ENCODE measurements at places on chromosomes 12 and 14.

DNA sequence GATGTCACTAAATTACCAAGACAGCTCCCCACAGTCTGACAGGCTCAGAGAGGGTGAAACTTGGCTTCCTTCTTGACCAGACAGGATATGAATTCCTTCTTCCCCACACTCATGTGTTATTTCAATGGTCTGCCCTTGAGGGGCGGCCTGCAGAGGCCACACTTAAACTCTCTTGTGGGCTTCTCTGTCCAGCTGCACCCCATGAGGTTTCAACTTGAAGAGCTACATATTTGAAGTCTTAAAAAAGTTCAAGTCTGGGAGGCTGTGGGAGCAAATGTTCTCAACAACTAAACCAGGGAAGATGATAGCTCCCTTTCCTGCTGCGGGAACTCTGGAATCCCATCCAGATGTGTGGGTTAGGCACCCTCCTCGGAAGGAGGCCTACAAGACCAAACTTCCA, 98.3 kb downstream of the TTC7B start:
- no peak for DNase-seq

GRCh38 chr12:117360222-117360550, 1.2 kb downstream of the NOS1 start:
- no peak for DNase-seq

DNA sequence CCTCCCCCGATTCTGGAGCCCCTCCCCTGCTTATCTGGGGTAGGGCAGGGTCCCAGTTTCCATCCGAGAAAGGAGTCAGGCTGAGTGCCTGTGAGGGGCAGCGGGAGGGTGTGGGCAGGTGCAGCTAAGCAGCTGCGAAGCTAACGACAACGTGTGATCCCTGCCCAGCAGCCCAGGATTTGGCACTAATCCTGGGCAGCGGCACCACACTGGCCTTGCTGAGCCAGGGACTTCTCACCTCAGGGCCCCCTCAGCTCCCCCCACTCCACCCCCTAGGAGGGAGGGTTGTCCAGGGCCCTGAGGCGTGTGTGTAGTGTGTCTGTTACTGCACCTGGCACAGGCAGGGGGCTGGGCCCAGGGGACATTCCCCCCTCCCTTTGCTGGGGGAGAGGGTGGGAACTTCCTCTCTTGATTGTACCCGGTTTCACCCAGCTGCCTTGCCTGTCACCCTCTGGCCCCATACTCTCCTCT, 1.8 kb downstream of the SMIM41 start:
- no peak for DNase-seq

DNA sequence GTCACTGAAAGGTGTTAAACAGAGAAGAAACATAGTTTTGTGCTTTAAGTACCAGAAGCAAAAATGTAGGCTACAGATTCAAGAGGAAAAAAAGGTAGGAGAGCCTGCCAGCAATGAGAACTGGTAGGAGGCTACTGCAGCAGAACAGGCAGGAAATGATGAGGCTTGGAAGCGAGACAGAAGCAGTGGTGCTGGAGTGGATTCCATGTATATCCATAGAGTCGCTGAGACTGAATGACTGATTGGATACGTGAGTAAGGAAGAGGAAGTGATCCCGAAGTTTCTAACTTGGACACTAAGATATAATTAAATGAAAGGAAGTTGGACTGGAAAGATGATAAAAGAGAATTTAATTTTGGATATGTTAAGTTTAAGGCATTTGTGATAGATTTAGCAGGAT, 45.0 kb upstream of the CCDC91 start:
- no peak for DNase-seq

- DNase-seq: no peak
Observed at GRCh38 chr12:8780389-8780788, 42.0 kb upstream of the A2ML1 start.

DNA sequence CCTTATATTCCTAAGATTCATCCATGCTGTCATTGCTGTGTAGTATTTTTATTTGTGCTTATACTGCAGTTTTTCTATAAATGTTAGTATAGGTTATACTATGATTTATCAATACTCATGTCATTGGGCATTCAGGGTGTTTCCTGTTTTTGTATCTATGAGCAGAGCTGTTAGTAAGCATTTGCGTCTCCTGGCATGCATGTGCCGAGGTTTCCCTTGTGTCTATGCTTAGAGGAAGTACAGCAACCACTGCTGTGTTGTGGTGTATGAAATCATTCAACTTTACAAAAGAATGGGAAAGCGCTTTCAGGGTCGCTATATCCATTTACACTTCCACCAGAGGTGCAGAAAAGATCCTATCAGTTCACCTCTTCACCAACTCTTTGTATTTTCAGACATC, 122.7 kb downstream of the RGS6 start:
- DNase-seq: no peak

GRCh38 chr12:6492838-6493496, at the start of gene MRPL51:
Gene MRPL51 (minus strand): TSS chr12:6493262. CDS start chr12:6493136, 126 bp downstream.
- DNase-seq: peak; percentile 98

DNA sequence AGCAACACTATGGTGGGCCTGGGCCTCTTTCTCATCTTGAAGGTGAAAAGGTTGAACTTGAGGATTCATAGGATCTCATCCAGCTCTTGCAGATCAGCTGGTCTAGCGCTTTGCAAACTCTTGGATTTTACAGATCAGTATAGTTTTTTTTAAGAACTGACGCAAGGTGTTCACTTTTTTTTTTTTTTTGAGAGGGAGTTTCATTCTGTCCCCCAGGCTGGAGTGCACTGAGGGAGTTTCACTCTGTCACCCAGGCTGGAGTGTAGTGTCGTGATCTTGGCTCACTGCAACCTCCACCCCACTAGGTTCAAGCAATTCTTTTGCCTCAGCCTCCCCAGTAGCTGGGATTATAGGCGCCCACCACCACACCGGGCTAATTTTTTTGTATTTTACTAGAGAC, 20.4 kb upstream of the LGMN start:
- no peak for DNase-seq

DNA sequence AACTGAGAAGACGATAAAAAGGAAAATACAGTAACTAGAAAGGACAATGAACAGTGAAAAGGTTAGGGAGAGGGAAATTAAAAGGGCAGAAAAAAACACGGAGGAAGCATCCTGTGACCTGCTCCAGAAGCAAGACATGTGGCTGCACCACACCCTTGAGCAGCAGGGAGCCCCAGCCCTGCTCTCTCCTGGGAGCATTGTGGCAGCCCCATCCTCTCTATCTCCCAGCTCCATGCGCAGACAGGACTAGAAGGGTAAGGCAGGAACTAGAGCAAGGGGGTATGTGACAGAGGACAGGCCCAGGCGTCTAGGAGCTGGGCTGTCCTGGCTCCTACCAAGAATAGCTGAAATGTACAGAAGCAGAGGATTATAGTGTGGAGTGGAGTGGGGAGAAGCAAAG, 38.6 kb upstream of the SMUG1 start:
- DNase-seq: no peak

- DNase-seq: no peak
Observed at GRCh38 chr12:105523164-105524057, 192.9 kb downstream of the C12orf75 start.

DNA sequence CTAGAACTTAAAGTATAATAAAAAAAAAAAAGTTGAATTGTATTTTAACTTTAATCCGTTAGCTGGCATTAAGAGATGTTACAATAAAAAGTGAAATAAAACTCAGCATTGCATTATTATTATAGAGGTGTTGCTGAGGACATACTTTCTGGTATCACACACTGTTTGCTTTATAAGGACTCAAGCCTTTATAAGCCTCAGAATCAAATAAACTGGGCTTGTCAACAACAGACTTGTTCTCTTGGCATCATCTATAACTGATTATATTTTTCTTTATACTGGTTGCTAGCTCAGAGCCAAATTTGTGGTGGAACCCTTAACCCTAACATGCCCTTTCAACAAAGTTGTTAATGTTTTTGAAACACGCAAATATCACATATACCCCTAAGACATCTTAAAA, 62.3 kb downstream of the DDHD1 start:
- no peak for DNase-seq

GRCh38 chr12:58046271-58046670, 104.9 kb downstream of the ATP23 start:
- DNase-seq: no peak

DNA sequence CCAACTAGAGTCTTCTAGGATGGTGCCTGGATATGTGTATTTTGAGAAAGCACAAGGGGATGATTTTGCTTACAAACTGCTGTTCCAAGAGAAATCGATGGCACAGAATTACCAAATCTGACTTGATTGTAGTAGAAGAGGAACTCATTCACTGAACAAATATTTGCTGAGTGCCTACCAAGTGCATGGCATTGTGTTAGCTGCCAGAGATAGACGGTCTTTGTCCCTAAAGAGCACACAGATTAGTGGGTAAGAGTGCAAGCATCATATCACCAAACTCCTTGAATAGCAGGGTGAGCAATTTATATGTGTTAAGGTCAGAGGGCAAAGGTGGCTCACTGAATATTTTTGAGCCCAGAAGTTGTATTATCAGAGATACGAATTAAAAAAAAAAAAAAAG, 3.5 kb upstream of the FOXN3 start:
- no peak for DNase-seq

DNA sequence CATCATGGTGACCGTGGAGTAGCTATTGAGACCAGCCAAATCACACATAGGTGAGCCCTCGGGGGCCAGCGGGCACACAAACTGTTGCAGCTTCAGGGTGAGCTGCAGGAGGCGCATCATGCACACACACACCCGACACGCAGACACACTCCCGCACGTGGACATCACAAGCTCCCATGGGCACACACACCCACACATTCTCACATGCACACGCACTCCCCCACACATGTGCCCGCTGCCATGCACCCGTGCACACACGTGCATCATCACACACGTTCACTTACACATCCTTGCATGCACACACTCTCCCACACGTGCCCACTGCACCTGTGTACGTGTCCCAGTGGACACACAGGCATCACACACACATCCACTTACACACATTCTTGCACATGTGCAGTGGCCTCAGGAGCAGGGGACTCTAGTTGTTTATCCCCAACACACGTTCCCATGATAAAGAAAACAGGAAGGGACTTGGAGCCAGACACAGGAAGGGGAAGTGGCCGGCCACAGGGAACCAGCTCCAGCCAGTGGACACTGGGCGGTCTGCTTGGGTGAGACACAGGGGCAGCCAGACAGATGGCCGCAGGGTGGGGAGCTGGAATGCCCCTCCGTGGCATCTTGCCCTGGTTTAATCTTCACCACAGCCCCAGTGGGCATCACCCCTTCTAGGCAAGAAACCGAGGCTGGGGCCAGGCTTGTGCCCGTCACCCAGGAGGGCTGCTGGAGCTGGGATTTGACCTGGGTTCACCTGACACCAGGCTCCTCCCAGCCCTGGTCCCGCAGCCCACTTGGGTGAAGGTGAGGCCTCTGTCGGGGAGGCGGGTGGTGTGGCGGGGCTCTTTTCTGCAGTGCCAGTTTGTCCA, 49.7 kb downstream of the CYP46A1 start:
- DNase-seq: no peak

DNA sequence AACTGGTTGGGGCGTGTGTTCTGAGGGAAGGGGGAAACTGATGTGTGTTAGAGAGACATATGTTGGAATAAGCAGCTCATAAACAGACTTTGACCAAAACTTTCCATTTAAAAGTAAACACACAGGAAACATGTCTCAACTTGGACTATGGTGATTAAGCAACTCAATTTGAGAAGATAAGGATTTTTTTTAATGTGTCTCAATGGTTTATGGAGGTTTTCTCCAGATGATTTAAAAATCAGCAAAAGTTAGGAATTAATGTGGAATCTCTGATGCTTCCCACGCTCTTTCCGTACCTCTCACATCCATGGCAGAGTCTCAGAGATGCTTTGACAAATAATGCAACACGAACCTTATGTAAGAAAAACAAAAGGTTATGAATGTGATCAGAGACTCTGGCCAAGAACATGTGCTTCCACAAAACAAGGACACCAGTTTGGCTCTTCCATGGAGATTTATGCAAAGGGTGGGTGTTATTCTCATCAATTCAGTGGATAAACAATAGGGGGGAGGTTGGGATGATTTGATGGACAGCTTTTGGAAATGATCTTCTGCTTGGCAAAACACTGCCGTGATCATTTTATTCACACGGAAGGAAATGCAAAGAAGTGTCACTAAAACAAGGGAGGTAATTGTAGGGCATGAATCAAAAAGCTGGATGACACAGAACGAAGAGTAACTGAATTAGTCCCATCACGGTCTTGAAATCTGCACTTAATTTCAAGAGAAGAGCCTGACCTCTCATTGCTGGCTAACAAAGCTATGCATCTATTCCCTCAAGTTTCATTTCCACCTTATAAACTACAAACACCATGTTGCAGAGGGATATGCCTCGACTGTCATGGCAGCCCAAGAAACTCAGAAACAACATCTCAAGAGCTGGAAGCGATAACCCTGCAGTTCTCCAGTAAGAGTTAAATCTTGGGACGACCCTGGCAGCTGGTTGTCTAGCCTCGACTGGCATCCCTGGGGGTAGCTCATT, 76.5 kb downstream of the FOXN3 start:
- DNase-seq: no peak

DNA sequence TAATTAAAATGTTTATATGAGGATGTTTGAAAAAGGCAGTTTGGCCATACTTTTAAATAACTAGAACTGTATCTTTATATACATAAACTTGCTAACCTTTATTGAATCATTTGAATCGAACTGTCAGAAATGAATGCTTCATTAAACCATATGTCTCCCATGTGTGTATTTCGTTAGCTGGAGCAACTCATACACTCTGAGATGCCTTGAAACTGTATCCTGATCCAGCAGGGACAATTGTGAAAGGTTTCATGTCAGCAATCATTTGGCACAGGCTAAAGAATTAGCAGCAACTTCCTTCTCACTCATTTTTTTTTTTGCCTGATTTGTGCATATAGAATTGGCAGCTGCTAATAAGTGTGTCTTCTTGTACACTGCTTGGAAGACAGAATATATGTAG, 109.9 kb downstream of the NAV3 start:
- no peak for DNase-seq

GRCh38 chr12:116398193-116398592, 120.7 kb upstream of the MED13L start:
- DNase-seq: no peak

DNA sequence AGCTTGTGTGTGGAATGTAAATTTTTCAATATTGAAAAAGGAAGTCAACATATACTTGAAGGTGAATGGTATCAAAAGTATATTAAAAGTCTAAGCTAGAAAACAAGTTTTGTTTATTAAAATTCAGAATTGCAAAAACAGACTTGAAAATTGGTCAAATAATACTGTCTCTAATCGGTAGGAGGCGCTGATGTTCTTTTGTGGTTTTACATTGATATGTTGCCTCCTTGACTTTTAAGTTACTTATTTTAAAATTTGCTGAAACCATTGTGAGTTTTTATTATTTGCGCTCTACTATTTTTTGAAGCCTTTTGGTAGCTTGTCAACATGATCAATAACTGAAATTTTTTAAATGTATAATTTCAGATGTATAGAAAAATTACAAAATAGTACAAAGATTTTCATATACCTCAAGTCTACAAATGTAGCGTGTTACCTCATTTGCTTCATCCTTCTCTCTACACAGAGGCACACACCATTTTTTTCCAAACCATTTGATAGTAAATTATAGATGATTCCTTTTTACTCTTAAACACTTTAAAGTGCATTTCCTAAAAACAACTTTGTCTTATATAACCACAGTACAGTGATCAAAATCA, 6.9 kb downstream of the RTRAF start:
- DNase-seq: no peak
